ENCODE measurements at places on chromosomes 2 and 18.

DNA sequence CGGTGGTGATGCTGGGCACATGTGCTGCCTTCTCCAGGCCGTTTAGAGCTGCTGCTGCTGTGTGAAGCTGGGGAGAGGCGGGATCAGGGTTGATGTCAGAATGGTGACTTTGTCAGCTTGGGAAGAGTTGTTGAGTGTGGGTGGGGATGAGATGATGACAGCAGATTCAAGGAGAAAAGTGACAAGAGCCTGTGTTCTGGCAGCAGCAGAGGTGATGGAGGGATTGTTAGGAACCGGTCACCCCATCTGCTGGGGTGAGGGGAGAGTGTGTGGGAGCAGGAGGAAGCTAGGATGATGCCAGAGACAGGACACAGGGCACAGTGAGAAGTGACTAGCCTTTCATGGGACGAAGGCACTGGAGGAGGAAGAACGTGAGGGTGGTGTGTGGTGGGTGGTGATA, 345.5 kb downstream of the RNF144A start:
- no peak for DNase-seq

GRCh38 chr2:98372121-98372520, 25.9 kb downstream of the CNGA3 start:
- DNase-seq, result no peak

- DNase-seq, result no peak
These were observed 199.2 kb upstream of the SMAD2 start for GRCh38 chr18:48129621-48130082.

DNA sequence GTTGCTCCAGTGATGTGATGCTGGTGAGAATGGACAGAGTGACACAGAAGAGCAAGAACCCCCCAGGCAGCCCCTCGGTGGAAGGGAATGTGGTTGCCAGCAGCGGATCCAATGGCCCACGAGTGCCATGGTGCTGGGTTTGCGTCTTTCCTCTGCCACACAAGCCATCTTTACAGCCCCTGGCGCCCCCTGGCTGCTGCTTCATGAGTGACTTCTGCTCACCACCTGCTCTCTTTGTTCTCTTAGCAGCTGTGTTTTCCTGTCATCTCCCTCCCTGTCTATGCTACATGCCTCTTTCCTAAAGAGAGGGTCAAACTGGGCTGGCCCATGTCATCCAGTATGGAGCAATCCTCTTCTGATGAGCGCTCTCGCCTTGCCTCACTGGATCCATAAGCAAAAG, 300.0 kb upstream of the SMIM21 start:
- peak; percentile 71 for DNase-seq

DNA sequence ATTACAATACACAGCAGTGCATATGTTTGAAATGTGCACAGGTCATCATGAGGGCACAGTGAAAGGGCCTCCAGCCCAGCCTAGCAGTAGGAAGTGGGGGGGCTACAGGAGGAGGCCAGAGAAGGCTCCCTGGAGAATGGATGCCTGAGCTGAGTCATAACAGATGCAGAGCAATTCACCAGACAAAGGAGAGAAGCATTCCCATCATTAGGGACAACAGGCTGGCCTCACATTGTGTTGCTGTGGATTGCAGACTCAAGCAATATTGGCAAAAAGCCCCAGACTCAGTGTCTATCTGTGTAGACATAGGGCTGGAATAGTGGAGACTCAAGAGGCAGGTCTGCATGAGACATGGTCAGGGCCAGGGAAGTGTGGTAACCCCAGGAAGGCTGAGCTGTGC, 329.9 kb downstream of the DLGAP1 start:
- no peak for DNase-seq

- no peak for DNase-seq
These were observed 97.4 kb upstream of the UPP2 start for GRCh38 chr2:158004126-158004764.

DNA sequence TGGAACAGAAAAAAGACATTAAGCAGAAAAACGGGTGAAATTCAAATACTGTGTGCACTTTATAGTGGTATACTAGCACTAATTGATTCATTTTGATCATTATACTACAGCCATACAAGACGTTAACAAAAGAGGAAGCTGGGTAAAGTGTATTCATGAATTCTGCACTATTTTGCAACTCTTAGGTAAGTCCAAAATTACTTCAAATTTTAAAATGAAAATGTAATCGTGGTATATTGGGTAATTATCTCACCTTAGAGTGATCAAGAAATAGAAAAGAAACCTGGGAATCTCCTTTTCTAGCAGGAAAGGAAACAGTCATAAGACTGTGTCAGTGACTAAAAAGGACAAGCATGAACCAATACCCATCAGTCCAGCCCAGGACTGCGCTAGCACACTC, 5.4 kb downstream of the TGFBRAP1 start:
- no peak for DNase-seq

All from COR-L47 (cell line).